Left cardiac atrium (tissue), 4 donors: ENCODE measurements at places on chromosomes 6 and 20. TPM values are rescaled to one million over a fixed set of nuclear protein-coding genes. Genes with fewer than 3 reads are reported as not detected.

Gene BPI
- not detected for total RNA-seq

Gene ZC2HC1B
- not detected for total RNA-seq

Gene SOX18
- 39.4 TPM for total RNA-seq

Gene ANGPT4
- not detected for total RNA-seq

Gene RBBP8NL
- not detected for total RNA-seq

Gene SALL4
- 0.13 TPM for total RNA-seq

Gene EEF1E1
- total RNA-seq, result 18.5 TPM

Gene CYP24A1
- not detected for total RNA-seq

Gene HFE
- 6.0 TPM for total RNA-seq

Gene BMP7
- total RNA-seq, result 23.9 TPM

Gene POPDC3
- total RNA-seq, result 34.5 TPM

Gene PCK1
- 72.2 TPM for total RNA-seq

Gene FKBP1C
- total RNA-seq, result 0.26 TPM

Gene OR12D2
- total RNA-seq, result not detected

Gene TAGAP
- 1.6 TPM for total RNA-seq

Gene SPATA25
- 2.2 TPM for total RNA-seq

Gene ZCCHC3
- 12.2 TPM for total RNA-seq

Gene NXT1
- 9.3 TPM for total RNA-seq

Gene TREM1
- 1.7 TPM for total RNA-seq

Gene MYH7B
- total RNA-seq, result 82.3 TPM

Gene ALDH5A1
- 16.2 TPM for total RNA-seq

Gene STMN3
- total RNA-seq, result 8.4 TPM

Gene ZNF292
- 37.1 TPM for total RNA-seq

Gene CST5
- total RNA-seq, result not detected

Gene OPN5
- total RNA-seq, result not detected

Gene GPLD1
- 1.2 TPM for total RNA-seq

Gene TSBP1
- not detected for total RNA-seq

Gene MYLK2
- not detected for total RNA-seq

Gene SNX3
- total RNA-seq, result 255 TPM

Gene TBXT
- total RNA-seq, result not detected

Gene HTR1E
- total RNA-seq, result not detected

Gene GMPR
- 58.8 TPM for total RNA-seq

Gene BNIP5
- total RNA-seq, result not detected

Gene FAM50B
- total RNA-seq, result 13.4 TPM

Gene UNC5CL
- total RNA-seq, result 0.27 TPM

Gene PRSS35
- total RNA-seq, result 0.94 TPM

Gene PTCHD4
- 0.74 TPM for total RNA-seq

Gene PSMB1
- total RNA-seq, result 140 TPM

Gene POM121L2
- not detected for total RNA-seq

Gene XPO5
- 19.9 TPM for total RNA-seq

Gene CDC40
- 15.8 TPM for total RNA-seq

Gene ZBTB2
- total RNA-seq, result 6.6 TPM

Gene RCAN2
- 112 TPM for total RNA-seq

Gene AKIRIN2
- total RNA-seq, result 34.0 TPM

Gene CABLES2
- total RNA-seq, result 20.6 TPM

Gene GDAP1L1
- total RNA-seq, result 0.21 TPM

Gene PKIB
- 1.0 TPM for total RNA-seq

Gene SMIM13
- total RNA-seq, result 10.9 TPM
